NCI-H1930 (cell line): ENCODE measurements at places on chromosomes 6 and 20.
A peak's percentile ranks its signal among the peaks of the same experiment; 100 is the strongest.

- no peak for DNase-seq
These were observed 2.1 kb downstream of the FKBP1C start for GRCh38 chr6:63213325-63213724.

- DNase-seq: no peak
These were observed 132.2 kb upstream of the INSM1 start for GRCh38 chr20:20235681-20236080.

GRCh38 chr6:48048451-48049146, 62.4 kb downstream of the PTCHD4 start:
- peak; percentile 14 for DNase-seq

GRCh38 chr6:10510592-10511367, 10.4 kb upstream of the GCNT2 start:
- DNase-seq: peak; percentile 2

DNA sequence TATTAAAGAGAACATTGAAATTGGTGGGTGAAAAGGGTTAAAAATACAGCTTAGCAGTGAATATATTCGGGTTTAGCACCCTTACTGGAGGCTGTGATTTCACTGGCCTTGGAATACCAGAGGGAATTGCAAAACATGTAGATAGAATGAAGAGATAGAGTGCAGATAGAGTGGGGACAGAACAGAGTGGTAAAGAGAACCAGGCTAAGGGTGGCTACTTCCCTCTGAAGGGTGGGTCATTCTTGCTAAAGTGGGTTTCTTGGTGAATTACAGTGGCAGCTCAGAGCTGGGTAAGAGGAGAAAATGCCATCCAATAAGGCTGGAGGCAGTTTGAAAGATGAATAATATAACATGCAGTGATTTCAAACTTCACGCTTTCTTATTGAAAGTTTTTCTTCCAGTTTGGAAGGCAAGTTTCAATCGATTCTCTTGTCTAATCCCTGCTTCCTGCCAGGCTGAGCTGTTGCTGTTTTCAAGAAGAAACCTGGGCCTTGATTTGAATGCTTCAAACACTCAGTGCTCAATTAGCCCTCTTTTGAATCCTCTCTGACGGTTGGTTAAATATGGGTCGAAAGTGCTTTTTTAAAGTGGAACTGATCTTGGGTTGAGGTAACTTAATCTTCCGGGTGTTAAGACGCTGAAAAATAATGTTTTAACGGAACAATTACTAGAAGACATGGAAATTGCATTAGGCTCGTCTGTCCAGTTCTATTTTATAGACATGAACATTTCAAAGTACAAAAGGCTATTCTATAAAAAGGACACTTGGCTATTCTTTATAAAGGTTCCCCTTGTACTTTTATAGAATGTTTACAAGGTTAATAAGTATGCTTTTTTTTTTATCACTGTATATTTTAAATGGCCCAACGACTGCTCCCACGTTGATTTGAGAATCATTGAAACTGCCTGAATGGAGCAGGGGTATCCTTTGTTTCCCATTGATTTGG, 203.3 kb downstream of the BCAS1 start:
- DNase-seq: no peak

DNA sequence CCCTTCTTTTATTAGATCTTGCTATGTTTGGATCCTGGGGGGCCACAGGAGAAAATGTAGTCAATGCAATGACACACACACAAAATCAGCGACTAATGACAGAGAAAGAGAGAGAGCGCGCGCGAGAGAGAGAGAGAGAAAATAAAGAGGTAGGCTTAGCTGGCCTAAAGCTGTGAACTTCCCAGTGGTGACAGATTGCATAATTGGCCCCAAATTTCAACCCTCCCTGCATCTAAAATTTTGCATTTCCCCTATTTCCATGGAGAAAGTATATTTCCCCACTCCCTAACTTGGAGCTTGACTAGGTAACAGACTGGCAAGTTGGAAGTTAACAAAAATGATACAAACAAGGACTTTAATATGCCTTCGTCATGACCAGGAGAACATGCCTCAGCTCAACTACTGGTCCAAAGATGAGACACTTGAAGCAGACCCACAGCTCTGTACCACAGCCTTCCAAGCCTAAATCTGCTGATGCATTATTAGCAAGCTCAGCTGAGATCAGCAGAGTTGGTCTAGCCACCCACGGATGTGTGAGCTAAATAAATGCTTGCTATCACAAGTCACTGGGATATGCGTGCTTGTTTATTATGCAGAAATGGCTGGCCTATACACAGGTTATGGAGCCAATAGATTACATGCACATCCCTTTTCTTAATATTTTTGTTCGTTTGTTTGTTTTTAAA, 118.1 kb upstream of the PRDM1 start:
- DNase-seq: no peak
